ENCODE measurements at places on chromosomes 2 and 18.

DNA sequence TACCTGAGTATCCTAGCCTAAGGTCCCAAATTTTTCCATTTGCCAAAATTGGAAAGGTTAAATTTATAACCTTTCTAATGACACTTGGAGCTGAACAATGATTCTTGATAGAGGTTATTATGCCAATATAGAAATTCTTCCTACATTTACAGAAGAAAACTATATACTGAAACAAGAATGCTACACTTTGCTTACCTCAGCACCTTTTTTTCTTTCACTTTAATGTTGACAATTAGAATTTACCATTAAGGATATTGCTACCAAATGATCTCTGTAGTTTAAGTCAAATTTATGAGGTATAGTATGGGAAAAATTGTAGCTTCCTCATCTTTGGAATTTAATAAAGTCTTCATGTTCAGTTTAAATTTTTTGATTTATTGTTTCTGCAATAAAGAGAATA lies 577.0 kb downstream of the NR4A2 start:
- DNase-seq, result no peak

DNA sequence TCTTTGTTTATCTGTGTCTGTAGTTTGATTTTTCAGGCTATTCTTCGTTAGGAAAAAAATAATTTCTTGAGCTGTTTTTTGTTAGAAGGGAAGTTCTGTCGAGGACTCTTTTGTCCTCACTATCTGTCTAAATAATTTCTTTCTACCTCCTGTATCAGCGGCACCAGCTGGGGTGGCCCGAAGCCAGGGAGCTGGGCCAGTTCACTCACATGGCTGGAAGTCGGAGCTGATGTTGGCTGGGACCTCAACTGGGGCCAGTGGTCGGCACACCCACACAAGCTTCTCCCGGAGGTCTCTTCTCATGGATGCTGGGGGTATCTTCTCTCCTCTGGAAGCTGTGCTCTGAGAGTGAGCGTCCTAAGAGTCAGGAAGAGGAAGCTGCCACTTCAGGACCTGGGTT lies 8.0 kb upstream of the PDIA6 start:
- no peak for DNase-seq

- DNase-seq, result no peak
These were observed 103.6 kb downstream of the UNC80 start for GRCh38 chr2:209875270-209875669.

- DNase-seq, result no peak
These were observed 571.9 kb downstream of the METTL4 start for GRCh38 chr18:1999387-1999786.

GRCh38 chr2:216671081-216671411 lies 24.3 kb downstream of the IGFBP5 start:
- DNase-seq, result no peak

- DNase-seq, result no peak
These were observed 96.3 kb downstream of the PHLPP1 start for GRCh38 chr18:62811674-62812073.

- peak; percentile 20 for DNase-seq
These were observed 127.4 kb downstream of the DPP4 start for GRCh38 chr2:161946489-161947107.

DNA sequence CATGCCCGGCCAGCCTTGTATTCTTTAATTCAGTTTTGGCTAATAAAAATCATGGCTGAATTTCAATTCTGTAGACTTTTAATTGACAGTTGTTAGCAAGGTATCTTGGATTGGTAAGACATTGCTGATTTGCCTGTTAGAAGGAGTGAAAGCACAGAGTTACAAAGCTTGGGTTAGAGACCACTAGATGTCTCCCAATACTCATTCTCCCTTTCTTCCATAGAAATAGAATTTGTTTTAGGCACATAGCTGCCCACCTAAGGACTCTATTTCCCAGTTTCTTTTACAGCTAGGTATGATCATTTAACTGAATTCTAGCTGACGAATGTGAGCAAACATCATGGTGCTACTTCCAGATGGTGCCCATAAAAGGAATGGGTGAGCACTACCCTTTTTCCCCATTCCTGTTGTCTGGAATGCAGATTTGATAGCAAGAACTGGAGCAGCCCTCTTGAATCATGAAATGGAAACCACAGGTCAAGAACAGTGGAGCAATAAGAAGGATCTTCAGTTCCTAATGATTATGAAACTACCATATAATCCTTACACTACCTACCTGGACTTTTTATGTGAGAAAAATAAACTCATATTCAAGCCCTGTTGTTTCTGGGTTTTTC lies 17.5 kb downstream of the PECR start:
- DNase-seq, result no peak

DNA sequence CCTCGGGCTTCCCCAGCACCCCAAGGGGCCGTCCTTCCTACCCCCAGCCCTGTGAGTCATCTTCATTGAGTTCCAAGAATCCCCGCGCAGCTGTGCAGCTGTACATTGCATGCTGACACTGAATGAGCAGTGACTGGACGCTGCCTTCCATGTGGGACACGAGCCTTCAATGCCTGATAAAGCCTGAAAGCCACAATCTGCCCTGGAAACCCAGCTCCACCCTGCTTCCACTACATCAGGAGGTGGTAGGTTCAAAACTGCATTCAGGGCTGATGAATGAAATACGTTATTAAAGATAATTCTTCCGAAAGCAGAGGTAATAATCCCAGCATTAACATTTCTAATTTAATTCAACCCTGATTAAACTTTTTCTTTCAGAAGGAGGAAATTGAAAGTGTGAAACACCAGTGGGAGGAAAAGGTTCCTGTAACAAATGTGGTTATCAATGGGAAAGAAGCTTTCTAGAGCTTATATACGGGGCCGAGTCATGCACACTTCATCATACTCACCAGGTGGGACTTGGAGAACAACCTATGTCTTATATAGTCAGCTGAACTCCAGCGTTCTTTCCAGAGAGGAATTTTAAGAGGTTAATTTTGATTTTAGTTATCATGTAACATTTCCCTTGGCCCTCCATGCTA lies 360.1 kb downstream of the LPIN1 start:
- no peak for DNase-seq

DNA sequence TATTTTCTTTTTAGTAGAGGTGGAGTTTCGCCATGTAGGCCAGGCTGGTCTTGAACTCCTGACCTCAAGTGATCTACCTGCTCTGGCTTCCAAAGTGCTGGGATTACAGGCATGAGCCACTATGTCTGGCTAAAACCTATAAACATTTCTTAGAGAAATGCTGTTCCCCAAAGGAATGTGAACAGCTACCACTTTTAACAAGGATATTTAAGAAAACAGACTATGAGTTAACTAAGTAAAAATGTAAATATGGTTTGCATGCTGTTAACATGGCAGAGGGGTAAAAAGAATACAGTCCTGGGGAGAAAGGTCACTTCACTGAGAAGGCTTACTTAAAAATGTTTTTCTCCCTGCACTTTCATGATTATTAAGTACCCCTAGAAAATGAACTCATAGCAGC lies 57.1 kb downstream of the SLC16A14 start:
- DNase-seq, result no peak

- DNase-seq, result no peak
These were observed 225.7 kb downstream of the MREG start for GRCh38 chr2:215787565-215788178.

GRCh38 chr18:42925036-42925435 lies 190.4 kb downstream of the RIT2 start:
- DNase-seq, result no peak

DNA sequence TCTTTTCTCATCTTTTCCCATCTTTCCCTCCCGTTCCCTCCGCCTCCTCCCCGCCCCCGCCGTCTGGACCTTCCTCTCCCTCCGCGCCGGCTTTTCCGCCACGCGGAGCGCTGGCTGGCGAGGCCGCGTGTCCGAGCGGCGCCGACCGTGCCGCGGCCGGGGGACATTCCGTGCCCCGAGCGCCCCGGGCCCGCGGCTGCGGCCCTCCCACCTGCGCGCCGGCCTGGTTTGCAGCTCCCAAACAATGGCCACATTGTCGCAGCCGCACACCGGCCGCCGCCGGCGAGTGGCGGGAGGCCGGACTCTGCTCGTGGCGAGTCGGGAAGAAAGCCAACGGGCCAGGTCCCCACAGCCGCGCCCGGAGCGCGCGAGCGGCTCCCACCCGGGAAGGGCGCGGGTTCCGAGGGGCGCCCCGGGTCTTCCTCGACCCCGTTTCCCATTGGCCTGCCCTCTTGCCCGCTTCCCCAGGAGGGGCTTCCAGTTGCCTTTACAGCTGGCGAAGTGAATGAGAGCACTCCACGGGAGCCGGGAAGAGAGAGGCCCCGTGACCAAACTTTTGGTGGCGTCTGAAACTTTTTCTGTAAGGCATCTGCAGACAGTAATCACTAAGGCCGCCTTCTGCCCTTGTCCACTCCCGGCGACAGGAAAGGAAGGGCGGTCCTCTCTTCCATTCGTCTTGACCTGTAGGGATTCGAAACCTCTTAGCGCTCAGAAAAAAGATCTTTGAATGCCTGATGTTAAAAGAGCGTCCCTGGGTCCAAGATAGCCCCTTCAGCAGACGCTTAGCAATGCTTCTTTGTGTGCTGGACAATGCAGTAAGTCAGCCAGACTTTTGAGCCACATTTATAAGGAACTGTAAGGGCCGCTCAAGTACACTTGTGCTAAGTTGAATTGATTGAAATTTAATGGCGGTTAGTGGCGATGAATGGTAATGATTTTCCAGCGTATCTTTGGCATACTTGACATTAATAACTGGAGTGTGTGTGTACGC lies 6.2 kb downstream of the GLI2 start:
- no peak for DNase-seq

DNA sequence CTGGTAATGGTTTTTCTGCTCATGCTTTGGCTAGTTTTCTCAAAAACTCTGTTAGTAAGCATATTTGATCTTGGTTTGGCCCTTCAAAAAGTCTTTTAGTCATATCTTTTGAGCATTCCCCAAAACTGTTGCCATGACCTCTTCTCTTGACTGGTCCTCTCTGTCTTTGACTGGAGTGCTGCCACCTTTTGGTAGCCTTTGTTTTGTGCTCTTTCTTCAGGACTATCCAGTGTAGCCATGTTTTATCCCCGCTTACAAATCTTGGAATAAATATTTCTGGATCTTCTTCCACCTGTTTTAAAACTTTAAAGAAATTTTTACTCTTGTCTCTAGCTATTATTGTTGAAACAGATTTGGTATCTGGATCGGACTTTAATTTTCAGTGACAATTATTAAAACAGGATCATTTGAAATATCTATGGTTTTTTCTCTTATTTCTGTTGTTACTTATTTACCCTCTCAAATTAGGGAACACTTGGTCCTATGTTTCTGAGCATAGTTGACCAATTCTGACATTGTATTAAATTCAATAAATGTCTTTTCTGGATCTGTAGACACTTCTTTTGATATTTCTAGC lies 965 bp upstream of the ELOA2 start:
- DNase-seq, result peak; percentile 3

GRCh38 chr2:161134547-161135518 lies 25.4 kb upstream of the TANK start:
- peak; percentile 62 for DNase-seq

DNA sequence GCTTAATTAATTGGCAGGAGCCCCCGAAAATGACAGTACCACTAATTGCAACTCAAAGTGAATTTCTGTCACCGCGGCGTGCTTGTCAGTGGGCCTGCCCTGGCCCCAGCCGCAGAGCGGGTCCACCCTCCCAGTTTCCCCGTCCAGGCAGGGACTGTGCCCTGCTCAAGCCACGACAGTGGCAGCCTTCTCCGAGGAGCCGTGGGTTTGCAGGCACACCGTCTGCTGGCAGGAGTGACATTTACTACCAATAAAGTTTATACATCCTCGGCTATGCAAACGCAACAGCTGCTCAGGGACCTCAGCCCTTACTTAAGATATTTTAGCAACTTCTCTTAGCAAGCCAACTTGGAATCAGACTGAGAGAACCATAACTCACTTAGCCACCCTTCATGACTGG lies 112.7 kb downstream of the GBX2 start:
- no peak for DNase-seq

DNA sequence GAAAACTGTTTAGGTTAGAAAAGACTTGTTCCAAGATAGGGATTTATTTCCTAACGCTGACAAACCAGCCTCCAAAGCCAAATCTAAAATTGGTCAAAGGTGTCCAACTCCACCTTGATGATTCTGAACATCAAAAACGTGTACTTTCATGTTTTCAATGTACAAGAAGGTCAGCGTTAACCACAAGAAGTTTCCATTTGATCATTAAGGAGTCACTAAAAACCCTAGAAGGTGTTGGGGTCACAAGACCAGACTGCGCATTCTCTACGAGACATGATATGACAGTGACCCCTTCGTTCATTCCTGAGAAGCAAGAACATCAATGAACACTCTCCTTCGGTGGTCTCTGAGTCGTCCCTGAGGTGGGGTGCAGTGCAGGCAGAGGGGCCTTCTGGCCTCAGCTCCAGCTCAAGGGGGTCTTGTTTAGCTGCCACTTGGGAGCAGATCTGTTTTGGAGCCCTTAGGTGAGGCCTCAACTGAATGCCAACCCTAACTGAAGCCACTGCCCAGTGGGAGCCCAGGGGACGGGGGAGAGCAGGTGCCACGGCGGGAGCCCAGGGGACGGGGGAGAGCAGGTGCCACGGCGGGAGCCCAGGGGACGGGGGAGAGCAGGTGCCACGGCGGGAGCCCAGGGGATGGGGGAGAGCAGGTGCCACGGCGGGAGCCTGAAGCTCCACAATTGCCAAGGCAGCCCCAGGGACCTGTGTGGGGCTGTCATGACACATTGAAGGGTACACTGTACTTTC lies 55.2 kb downstream of the PARD6G start:
- DNase-seq, result no peak

- DNase-seq, result no peak
These were observed 417.6 kb upstream of the LINC00305 start for GRCh38 chr18:64566456-64566855.

DNA sequence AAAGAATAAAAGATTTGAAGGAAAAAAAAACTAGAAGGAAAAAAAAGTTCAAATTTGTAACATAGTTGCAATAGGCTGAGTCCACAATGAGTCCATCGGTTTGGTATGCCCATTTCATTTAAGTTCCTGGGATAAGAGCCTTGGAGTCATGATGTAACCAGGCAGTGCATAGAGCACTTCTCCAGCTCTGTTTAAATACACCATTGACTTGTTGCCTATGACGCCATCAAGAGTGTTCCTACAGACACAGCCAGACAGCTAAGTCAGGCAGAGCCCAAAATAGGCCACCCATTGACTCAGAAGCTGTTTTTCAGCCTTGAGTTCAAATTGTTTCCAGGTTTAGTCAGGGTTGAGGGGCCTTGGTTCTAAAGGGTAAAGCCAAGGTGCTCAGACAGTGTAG lies 44.9 kb downstream of the SOCS6 start:
- DNase-seq, result no peak

GRCh38 chr18:11925800-11926481 lies 17.8 kb upstream of the MPPE1 start:
- no peak for DNase-seq

DNA sequence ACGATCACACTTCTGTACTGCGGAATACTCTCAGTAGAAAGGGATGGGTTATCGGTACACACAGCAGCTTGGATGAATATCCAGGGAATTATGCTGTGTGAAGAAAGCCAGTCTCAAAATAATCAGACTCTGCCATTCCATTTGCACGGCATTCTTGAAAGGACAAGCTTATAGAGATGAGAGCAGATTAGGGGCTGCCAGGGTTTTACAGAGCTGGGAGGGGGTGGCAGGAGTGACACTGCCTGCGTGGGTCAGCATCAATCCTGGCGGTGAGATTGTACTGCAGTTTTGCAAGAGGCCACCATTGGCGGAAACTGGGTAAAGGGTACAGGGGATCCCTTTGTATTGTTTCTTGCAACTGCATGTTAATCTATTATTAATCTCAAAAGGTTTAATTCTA lies 16.6 kb downstream of the KCNG2 start:
- DNase-seq, result no peak

Data from NCI-H446 treated with DMSO at 0.1 percent for 48 hours (cell line).